AG08396 (cell line): ENCODE measurements at places on chromosomes 6 and 20.

- no peak for DNase-seq
These were observed 281.9 kb downstream of the UTRN start for GRCh38 chr6:144566868-144567615.

- no peak for DNase-seq
These were observed 394.9 kb upstream of the RGS17 start for GRCh38 chr6:153525998-153526397.

DNA sequence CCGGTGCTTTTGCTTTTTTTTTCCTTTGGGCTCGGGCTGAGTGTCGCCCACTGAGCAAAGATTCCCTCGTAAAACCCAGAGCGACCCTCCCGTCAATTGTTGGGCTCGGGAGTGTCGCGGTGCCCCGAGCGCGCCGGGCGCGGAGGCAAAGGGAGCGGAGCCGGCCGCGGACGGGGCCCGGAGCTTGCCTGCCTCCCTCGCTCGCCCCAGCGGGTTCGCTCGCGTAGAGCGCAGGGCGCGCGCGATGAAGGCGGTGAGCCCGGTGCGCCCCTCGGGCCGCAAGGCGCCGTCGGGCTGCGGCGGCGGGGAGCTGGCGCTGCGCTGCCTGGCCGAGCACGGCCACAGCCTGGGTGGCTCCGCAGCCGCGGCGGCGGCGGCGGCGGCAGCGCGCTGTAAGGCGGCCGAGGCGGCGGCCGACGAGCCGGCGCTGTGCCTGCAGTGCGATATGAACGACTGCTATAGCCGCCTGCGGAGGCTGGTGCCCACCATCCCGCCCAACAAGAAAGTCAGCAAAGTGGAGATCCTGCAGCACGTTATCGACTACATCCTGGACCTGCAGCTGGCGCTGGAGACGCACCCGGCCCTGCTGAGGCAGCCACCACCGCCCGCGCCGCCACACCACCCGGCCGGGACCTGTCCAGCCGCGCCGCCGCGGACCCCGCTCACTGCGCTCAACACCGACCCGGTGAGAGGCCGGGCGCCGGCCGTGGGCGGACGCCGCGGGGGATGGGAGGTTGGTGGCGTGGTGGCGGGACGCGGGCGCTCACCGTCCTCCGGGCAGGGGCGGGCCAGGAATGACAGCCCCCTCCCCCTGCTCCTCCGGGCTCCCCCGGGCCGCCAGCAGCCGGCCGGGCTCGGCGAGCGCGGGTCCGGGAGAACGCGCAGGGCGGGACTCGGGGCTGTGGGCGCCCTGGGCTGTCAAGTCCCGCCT, 606 bp downstream of the ID4 start:
- DNase-seq, result peak; percentile 58

- no peak for DNase-seq
These were observed 7.9 kb downstream of the AGPAT4 start for GRCh38 chr6:161265975-161266374.

- no peak for DNase-seq
These were observed 26.4 kb downstream of the FRK start for GRCh38 chr6:116034327-116034726.

DNA sequence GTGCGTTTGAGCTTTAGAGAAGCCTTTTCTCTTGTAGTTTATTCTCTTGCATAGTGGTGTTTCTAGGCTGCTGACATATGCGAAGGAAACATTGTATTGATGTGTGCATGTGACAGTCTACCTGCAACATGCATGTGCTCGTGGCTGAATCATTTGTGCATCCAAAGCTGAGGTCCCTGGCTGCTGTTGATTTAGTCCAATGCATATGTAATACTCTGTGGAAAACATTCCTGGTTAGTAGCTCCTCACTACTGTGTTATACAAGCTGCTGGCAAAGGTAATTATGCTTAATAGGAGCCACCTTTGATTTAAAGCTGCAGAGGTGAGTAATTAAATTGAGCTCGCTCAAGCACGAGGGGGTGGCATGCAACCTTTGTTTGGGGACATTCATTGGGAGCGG, 24.5 kb downstream of the TSHZ2 start:
- DNase-seq, result no peak

DNA sequence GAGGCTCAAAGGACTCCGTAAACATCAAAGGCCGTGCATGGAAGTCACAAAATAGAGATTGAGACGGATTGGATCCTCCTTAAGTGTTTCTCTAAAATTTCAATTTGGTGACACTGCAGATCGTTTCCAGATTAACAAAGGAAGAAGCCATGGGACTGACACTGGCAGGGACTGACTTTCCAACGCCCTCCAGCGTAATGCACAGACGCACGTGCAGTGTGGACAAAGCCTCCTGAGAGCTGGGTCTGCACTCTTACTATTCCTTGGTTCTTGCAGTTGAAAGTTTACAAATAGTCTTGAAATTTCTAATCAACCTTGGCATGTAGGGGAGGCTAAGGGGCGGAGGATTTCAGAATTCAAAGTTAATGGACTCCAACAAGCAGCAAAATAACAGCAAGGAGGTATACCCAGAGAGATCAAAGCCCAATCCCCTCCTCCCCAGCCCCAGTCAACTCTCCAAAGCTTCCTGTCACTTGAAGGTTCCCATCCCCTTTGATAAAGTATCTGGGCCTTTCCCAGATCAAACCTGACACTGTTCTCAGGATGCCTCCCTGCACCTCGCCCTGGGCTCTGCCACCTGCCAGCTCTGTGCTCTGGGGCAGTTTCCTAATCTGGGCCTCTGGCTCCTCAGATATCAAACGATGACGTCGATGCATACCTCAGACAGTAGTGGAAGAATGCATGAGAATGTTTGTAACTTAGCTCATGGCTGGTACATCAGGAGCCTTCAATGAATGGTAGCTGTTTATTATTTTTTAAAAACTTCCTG, 106.5 kb upstream of the TRAF3IP2 start:
- DNase-seq, result peak; percentile 27

DNA sequence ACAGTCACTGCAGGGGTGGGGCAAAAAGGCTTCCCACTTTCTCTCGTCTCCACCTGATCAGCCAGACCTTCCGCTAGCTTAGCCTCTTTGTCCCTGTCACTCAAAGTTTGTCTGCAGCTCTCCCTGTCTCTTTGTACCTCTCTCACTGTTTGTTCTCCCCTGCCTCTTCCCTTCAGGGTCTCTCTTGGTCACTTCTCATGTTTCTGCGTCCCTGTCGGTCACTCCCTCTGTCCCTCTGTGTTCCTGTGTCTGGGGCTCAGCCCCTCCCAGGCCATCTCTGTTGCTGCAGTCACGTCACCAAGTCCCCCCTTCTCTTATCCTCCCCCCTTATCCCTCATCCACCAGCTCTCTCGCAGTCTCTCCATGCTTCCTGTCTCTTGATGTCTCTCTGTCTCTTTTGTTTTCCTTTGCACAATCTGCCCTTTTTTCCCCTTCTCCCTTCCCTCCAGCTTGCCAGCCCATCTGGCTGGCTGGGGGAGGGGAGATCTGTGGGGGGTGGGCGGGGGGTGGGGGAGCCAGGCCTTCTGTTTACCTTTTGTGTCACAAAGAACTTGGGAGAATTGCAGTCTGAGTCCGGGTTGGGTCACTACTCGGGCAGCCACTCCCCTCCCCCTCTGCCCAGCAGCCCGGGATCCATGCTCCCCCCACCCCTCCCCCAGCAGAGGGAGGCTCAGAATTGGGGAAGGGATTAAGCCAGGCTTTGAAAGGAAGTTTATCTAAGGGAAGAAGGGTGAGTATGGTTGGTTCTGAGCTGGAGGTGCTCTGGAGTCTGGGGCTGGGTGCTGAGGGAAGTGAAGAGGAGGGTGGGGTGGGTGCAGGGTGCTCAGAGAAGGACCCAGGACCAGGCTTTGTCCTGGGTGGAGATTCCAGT, 32.3 kb downstream of the FOXP4 start:
- peak; percentile 56 for DNase-seq

DNA sequence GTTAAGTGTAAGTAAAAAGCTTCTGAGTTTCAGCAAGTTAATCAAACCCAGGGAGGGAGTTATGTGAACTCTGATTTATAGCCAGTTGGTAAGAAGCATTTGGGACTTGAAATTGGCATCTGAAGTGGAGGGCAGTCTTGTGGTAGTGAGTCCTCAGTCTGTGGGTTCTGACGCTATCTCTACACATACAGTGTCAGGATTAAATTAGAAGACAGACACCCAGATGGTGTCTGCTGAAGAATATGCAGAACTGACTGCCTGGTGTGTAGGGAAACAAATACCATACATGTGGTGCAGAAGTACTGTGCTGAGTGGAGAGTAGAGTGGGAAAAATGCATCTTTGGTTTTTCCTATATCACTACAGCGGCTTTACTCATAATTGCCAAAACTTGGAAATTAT, 43.5 kb upstream of the PLN start:
- DNase-seq, result no peak

- DNase-seq, result no peak
These were observed 31.8 kb downstream of the SLC13A3 start for GRCh38 chr20:46619445-46619844.

- DNase-seq, result no peak
These were observed 33.4 kb downstream of the KCNS1 start for GRCh38 chr20:45067558-45067957.

- no peak for DNase-seq
These were observed 204.0 kb upstream of the MOCS1 start for GRCh38 chr6:40138273-40138720.

GRCh38 chr6:12804952-12805645, 88.5 kb downstream of the PHACTR1 start:
- no peak for DNase-seq

- no peak for DNase-seq
These were observed 146.6 kb downstream of the ZFAND3 start for GRCh38 chr6:37965964-37966676.

DNA sequence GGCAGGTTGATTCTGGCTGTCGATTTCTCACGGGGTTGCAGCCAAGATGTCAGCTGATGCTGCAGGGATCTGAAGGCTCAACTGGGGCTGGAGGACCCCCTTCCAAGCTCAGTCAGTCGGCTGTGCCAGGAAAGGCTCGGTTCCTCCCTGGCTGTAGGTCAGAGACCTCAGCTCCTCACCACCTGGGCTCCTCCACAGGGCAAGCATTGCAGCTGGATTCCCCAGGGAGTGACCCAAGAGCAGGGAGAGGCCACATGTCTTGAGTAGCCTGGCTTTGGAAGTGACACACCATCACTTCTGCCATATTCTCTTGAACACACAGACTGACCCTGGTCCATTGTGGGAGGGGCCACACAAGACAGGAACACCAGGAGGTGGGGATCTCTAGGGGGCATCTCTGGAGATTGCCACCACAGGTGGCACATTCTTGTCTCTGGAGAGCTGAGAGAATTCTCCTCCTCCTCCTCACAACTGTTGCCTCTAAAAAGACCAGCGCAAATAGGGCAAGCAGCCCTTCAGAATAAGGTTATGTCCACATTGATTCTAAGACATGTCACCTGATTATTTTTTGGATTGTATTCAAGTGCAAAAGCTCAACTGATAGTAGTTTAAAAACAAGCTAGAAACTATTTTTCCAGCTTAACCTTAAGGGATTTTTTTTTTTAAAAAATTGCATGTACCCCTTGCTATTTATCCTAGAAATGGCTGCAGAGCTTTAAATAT, 270.5 kb downstream of the NRN1 start:
- DNase-seq, result no peak

DNA sequence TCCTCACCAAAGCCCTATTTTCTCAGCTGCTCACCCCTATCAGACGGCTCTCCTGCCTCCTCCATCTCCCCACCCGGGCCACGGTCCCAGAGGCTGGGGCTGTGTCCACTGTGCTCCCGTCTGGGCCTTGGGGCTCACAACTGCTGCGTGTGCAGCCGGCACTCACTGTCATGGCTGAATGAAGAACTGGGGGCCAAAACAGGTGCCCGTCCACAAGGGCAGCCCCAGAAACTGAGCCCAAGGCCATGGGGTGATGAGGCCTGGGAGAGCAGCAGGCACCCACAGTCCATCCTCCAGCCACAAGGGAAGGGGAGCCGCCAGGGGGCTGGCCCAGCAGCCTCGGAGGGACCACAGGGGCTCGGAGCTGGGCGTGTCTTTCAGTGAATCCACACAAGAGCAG, 159.5 kb downstream of the DLL1 start:
- no peak for DNase-seq

GRCh38 chr6:6556161-6556737, 32.3 kb upstream of the LY86 start:
- DNase-seq, result no peak

GRCh38 chr6:124924333-124924759, 37.9 kb upstream of the RNF217 start:
- DNase-seq, result no peak

DNA sequence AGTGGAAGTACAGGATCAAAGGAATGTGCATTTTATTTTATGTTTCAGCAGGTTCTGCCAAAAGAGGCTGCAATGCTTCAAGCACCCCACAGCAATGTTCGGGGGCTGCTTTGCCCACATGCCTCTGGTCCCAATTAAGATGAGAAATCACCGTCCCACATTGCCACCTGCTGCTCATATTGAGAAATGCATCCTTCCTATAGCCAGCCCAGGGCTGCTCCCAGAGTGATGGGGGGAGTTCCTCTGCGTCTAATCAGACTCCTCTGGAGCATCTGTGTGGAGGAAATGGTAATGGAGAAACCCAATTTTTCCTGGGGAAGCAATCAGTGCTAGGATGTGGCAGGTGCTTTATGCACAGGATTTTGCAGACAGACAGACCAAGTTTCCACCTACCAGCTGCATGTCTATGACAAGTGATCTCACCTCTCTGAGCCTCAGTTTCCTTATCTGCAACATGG, 33.7 kb downstream of the PTGIS start:
- peak; percentile 65 for DNase-seq

DNA sequence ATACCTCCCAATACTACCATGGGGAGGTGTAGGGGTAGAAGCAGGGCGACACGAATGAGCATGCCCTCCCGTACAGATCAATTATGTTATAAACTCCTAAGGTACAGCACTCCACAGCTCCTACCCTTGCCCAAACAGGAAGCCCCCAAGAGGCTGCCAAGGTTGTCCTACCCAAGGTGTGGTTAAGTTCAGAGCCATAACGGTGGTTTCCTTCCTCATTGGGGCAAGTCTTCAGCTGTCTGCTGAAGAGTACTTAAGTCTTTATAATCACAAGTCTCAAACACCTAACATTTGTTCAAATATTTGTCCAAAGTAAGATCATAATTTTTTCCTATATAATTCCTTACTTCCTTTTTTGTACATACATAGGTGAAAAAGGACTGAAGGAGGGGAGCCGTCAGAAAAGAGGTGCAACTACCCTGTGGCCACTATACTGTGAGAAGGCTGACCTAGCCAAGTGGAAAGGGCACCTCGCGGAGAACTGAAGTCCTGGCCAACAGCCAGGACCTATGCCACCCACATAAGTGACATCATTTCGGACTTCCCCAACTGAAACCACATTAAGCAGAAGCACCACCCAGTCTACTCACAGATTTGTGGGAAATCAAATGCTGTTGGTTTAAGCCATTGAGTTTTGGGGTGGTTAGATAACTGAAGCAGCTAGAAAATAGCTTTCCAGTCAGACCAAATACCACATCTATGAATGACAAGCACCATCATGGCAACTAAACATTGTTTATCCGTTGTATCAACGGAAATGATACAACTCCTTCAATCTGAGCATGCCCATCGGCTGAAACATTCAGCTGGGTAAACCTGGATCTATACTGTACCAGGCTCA, 2.9 kb upstream of the RAB22A start:
- DNase-seq, result no peak

DNA sequence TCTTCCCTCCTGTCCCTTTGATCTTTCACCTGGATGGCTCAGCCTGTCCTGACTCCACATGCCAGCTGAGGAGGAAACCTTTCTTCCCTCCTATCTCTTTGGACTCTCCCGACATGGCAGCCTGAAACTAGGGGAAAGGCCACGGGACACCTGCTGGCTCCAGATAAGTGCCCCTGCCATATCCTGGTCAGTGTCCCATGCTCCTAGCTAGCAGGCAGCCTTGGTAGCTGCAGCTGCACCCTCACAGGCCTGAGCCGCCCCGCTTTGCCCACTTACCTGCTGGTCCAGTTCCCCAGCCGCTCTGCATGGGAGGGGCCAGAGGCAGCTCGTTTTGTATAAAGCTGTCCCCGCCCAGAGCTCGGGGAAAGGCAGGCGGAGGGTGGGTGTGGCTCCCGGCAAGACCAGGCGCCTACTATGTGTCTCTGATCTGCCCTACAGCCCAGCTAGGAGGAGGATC, 7.4 kb upstream of the SLC52A3 start:
- DNase-seq, result no peak
